CMK (cell line): ENCODE measurements at places on chromosomes 11 and 22.

DNA sequence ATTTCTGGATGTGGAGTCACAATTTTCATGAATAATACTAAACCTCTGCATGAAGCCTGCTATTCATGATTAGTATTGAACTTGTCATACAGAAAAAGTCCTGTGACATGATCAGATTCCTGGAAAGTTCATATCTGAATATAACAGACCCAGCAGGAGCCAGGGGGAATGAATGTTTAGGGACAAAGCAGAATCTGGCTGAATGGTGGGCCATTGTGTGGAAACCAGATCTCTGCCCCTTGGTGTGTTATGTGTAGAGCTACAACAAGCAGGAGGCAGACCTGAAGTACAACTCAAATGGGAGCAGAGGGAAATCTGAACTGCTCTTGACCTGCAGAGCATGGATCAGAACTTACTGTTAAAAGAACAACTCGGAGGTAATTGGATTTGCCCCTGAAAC, 30.3 kb downstream of the KREMEN1 start:
- no peak for DNase-seq

DNA sequence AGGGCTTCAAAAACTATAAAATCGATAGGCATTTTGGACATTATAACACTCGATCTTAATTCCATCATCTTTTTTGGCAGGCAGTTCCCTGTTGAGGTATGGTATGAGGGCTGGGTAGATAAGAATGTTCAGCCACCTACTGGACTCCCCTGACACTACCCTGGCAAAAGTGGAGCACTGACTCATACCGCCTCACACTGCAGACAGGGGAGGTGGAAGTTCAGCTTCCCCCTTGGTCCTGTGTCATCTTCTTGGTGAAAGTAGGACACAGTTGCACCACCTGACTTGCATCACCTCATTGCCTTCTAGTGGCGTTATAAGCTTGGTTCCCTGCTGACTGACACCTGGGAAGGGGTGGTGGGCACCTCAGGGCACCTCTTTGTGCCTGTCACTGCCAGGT, 30.4 kb downstream of the PAAF1 start:
- DNase-seq: no peak

- DNase-seq: no peak
Measured at GRCh38 chr11:100830274-100830673, 143.2 kb downstream of the ARHGAP42 start.

GRCh38 chr11:117972629-117973502, 13.3 kb upstream of the IL10RA start:
- no peak for DNase-seq

DNA sequence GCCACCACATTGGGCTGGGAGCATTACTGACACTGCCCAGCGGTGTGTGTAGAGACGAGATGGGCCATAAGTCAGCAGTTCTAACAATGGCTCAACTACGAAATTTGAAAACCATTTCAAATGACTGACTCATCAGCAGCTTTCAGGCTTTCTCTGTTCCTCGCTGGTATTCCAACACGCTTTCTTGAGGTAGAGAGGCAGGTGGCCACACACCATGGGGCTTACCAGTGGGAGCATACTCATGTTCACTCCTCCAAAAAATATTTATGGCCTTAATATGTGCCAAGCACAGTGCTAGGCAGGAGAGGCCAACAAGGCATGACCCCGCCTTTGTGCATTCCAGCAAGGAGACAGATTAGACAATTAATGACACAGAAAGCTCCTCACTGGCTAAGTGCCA, 20.3 kb downstream of the ARFGAP2 start:
- DNase-seq: no peak

DNA sequence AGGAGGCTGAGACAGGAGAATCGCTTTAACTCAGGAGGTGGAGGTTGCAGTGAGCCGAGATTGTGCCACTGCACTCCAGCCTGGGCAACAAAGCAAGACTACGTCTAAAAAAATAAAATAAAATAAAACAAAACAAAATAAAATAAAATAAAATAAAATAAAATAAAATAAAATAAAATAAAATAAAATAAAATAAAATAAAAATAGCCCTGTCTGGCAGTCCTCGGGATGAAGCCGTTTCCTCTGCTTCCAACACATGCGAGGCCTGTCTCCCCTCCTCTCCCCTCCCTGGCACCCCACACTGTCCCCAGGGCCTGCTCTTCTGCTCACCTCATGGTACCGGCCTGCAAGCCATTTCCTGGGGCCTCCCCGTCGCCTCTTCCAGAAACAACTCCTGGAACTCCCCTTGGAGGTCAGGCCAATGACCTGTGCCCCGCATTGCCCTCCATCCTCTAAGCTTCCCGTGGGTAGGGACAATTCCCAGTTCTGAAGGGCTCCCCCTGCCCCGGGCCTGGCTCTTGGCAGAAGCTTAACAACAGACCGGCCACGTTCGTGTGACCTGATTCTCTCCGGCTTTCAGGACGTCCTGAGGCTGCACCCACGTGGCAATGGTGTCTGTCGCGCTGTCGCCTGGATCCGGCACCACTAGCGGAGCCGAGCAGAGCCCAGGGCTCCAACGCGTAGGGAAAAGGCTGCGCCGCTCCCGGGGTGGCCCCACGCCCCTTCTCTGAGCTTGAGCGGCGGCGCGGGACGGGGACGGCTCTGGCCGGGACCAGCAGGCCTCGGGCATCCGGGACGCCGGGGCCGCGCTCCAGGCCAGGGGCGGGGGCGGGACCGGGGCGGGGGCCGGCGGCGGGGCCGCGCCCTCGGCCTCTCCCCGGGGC, 456 bp upstream of the PARVB start:
- no peak for DNase-seq

DNA sequence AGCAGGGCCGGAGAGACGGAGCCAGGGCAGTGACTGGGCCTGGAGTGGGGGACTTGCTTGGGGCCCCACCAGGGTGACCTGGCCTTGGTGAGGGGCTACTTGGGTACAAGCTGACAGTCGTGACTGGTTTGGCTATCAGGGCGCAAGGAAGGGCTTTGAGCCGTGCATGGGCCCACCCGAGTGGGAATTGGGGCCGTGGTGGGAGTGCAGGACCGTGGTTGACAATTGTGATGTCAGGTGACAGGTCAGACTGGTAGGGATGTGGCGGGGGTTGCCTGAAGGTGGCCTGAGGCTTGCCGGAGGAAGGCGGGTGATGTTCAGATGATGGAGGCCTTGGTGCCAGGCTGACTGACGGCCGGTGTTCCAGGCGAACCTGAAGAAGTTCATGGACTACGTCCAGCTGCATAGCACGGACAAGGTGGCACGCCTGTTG, 5.6 kb downstream of the SHANK3 start:
- no peak for DNase-seq

GRCh38 chr11:14471127-14471526, 28.5 kb downstream of the COPB1 start:
- no peak for DNase-seq

GRCh38 chr11:95522874-95523273, 266.7 kb downstream of the FAM76B start:
- no peak for DNase-seq

- no peak for DNase-seq
Measured at GRCh38 chr11:34284811-34285481, 72.9 kb downstream of the ABTB2 start.

DNA sequence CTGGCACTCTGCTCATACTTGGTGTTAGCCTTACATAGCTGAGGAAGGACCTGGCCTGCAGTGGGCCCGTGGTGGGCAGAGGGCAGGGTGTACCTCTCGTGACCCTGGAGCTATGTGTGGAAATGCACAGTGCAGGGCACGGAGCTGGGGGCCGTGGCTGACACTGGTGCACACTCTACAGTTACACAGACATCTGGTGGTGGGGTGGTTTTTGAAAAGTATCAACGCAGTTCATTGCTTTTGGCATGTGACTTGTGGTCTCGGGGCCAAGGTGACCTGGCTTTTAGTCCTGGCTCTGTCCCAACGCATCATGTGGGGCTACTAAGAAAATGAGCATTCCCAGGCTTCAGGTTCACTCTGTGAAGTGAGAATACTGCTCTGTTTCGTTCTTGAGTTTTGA, 553.6 kb downstream of the NTM start:
- DNase-seq: no peak

- DNase-seq: no peak
Measured at GRCh38 chr22:26700886-26701285, 43.5 kb downstream of the MIAT start.

DNA sequence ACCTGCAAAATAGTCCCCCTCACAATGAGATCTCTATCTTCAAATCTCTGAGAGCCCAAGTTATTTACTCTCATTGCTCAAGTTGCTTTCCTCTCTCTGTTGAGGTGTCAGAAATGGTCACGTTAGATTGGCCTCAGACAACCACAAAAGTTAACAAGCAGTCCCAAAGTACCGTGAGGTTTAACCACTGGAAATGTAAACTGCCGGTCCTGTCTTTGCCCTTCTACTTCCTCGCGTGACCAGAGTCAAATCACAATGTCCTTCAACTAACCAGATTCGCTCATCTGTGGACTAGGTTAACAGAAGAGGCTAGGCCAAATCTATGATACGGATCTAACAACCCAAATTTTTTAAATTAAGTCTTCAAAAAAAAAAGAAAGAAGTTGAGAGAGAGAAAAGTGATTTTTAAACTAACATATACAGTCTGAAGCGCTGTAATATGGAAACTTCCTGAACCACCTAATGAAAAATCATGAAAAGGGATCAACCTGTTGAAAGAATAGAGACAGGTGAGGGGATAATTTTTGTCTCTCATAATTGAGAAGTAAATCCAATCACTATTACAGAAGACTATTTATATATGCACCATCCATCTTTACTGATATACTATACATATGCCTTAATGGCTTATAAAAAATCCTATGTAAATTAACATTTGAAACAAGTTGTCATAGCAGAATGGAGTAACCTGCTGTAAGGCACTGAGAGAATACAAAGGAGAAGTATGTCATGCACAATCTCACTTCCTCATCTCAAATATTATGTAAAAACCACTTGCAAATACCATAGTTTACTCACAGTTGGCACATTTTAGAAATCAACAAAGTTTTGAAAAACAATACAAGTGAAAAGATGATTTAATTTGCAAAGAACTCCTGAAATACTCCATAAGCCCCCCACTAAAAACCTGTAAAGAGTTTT, 3.3 kb upstream of the JAML start:
- DNase-seq: no peak

GRCh38 chr11:113073290-113073953, 112.2 kb downstream of the NCAM1 start:
- no peak for DNase-seq

GRCh38 chr22:30422481-30423300, 2.9 kb upstream of the MTFP1 start:
- no peak for DNase-seq

DNA sequence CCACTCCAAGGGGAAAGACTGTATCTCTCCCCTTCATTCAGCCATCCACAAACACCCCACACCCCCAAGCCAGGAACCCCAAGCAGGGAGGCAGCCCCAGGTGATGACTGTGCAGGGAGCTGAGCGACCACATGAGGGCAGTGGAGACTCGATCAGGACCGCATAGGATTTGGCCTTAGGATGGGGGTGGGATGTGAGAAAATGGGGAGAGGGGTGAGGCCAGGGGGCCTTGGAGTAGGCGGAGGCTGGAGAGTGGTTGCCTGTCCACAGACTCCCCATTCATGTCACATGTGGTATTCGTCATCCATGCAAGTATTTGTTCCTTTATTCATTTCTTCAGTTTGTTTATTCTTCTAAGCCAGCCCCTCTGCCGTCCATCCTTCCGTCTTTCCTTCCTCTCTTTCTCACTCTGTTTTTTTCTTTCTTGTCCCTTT, 2.7 kb upstream of the RHOD start:
- peak; percentile 22 for DNase-seq

DNA sequence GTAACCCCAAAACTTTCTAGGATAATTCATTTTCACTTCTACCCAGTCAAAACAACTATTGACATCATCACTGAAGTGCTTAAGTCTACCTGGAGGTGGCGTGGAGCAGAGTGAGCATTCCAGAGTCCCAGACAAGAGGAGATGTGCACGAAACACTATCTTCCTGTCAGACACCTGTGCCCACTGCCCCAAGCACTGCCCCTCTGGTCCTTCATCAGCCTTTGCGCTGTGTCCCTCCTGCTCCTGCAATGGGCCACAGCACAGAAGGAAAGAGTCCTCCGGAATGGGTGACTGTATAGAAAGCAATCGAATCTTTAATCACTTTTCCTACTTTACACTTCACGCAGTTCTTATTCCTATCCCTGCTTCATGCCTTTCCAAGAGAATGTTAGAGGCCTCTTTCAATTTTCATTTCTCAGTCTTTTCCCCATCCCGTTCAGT, 512 bp upstream of the GRIA4 start:
- no peak for DNase-seq

DNA sequence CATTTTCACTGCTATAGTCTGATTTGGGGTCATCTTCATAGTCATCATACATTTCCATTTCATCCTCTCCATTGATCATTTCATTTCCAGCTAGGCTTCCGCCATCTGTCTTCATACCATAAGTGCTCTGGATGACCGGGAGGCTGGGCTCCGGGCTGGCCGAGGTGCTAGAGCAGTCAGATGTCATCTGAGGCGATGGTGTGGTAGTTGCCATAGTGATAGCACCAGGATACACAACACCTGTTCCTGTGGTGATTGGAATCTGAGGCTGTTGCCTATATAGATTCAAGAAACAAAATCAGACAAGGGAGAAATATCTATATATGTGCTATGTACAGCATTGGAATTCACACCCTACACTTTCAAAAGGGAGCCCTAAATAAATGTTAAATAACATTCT, 383.5 kb downstream of the SOX6 start:
- no peak for DNase-seq

DNA sequence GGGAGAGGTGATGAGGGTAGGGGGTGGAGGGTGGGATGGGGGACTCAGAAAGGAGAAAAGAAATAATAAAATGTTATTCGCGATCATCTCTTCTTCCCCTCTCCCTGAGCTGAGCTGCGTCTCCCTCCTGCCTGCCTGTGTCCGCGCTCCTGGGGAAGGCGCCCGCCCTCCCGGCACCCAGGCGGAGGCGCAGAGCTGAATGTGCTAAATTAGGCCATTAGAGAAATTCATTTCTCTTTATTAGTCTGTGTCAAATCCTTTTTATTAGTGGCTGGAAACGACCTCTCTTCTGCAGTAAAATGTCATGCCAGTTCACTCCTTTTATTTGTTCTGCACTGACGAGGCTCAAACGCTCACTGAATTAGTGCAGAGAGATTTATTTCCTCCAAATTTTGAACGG, 116.1 kb downstream of the FEZ1 start:
- no peak for DNase-seq

GRCh38 chr11:125300791-125301218, 136.3 kb downstream of the PKNOX2 start:
- DNase-seq: no peak

DNA sequence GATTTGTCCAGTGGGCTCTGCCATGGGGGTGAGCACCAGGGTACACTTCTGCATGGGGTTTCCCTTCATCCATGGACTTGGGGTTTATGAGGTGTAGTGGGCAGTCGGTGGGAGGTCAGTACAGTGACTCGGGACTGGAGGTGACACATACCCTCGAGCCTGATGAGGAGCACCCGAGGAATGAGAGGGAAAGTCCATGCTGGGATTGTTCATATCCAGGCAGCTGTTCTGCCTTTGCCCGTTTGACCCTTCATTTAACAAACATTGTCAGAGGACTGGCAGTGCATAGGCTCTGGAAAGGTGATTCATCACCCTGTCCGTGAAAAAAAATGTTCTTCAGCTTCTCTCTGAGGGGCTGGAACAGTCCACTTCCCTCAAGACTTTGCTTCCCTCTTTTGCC, 2.7 kb downstream of the NAV2 start:
- DNase-seq: no peak

GRCh38 chr11:8288166-8288772, 24.6 kb upstream of the LMO1 start:
- DNase-seq: no peak

GRCh38 chr22:29251981-29252911, 15.5 kb downstream of the RHBDD3 start:
- DNase-seq: no peak
